Iris pigment epithelial cell (primary cell): ENCODE measurements at places on chromosomes 4 and X.

DNA sequence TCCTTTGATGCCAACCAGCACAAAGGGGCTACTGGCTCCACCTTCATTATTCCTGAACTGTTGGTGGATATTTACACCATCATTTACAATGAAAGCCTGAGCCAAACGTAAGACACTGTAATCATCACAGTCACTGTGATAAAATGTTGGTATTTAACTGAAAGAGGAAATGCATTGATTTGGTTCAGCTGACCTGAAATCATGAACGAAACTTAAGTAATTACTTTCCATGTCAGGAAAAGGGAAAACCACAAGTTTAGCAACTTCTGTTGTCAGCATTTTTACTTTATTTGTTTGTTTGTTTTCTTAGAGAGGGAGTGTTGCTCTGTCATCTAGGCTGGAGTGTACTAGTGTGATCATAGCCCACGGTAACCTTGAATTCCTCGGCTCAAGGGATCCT, 247.8 kb upstream of the FAM47A start:
- DNase-seq, result no peak

DNA sequence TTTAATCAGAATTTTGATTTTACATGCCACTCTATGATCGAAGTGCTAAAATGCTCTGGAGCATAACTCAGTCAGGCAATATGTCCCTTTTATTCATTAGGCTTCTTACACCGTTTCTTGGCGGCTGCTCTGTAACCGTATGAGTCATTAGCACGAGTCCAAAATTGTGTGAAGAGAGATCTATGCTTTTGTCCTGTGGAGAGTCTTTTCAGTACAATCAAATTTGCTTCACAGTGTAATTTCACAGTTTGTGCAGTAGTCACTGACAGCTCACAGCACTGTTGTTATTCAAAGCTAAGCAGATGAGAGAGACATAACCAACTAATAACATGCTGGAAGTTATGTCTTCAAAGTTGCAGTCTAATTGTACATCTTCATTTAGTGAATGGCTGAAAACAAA, 167.8 kb downstream of the PCDH10 start:
- peak; percentile 0 for DNase-seq

- no peak for DNase-seq
These were observed 29.0 kb upstream of the PSAPL1 start for GRCh38 chr4:7463566-7464258.

- DNase-seq, result no peak
These were observed 48.9 kb upstream of the SPIN3 start for GRCh38 chrX:57044245-57044644.

DNA sequence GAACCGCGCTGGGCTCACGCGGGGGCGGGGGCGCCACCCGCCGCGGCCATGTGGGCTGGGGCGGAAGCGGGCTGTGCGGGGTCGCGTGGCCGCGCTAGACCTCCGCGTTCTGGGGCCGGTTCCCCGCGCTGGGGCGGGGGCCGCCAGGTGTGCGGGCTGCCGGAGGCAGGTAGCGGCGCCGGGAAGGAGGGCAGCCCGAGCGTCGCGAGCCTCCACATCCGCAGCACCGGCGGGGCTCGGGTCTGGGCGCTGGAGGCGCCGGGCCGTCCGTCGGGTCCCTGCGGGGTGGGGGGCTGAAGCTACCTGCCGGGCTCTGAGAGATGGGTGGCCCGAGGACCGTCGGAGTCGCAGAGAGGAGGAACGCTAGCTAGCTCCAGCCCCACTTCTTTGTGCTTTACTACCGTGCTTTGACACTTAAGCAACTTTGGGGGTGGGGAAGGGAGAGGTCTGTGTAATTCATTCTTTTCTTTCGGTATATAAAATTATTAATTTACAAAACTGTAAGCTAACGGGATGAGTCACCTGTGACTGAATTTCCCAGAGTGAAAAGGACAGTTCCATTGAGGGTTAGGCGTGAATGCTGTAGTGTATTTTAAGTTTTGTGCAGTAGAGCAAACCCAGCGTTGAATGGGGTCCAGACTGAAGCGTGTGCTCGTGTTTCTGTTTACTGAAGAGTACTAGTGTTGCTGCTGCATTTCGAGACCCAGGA, 689 bp downstream of the METAP1 start:
- peak; percentile 61 for DNase-seq

DNA sequence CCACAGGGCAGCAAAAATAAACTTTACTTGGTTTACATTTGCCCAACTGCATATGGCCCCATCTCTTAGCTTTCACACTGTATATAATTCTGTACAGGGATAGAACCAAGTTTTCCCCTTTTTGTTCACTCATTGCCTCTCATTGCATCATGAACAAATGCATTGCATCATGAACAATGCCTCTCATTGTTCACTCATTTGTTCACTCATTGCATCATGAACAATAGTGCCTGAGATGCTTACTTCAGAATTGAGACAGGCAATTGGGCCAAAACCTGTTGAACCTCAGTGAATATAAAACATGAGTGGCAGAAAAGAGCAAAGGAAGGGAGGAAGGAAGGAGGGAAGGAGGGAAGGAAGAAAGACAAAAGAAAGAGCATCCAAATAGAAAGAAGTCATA, 98.2 kb downstream of the SOWAHB start:
- DNase-seq, result no peak

- no peak for DNase-seq
These were observed 7.3 kb downstream of the MAEA start for GRCh38 chr4:1297023-1297395.

DNA sequence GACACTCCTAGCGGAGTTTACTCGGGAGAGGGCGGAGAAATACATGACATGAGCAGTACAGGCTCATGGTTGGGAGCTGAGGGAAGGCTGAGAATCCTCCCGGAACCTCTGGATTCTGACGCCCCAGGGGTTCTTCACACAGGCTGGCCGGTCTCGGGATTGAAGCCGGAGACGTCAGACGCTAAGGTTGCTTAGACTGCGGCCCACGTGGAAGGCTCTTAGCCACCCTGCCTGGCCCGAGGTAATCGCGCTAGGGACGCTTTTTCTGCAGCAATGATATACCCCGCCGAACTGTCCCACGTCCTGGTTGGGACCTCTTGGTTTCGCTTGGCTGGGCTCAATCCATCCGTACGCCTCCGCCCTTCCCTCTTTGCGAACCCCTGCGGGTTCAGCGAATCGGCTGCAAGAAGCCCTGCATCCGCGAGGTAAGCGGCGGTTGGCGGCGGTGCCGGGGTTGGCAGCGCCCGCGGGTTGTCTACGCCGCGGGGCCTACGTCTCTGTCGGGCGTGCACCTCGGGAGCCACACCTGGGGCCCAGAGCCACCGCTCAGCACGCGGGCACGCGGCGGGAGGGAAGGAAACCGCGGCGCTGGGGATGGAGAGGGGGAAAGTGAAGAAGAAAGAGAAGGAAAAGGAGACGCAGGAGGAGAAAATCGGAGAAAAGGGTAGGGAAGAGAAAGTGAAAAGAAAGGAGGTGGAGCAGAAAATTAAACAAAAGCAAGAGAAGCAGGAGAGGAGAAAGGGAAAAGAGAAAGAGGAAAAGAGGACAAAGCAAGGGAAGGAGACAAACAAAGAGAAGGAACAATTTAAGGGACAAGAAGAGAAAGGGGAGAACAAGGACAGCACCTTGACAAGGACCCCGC, at the start of gene ARL9:
ARL9 (plus strand) TSS at position 523 of the 862 bp plus-strand sequence; CDS start at position 595, 72 bp downstream.
- peak; percentile 73 for DNase-seq

DNA sequence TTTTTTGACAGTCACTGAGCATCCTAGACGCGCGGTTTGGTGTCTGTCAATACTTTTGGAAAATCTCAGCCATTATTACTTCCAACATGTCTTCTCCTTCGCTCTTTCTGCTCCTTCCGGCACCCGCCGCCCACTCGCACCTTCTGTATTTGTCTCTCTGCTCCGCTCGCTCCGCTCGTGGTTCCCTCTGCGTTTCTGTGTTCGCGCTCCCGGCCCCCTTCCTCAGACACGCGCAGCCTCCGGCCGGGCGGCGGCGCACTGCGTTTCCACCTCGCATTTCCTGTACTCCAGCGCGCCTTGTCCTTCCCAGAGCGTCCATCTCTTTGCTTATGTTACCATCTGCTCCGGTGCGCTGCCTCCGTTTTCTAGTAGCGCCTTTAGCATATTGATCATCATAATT, 21.1 kb downstream of the PDE6B start:
- no peak for DNase-seq

DNA sequence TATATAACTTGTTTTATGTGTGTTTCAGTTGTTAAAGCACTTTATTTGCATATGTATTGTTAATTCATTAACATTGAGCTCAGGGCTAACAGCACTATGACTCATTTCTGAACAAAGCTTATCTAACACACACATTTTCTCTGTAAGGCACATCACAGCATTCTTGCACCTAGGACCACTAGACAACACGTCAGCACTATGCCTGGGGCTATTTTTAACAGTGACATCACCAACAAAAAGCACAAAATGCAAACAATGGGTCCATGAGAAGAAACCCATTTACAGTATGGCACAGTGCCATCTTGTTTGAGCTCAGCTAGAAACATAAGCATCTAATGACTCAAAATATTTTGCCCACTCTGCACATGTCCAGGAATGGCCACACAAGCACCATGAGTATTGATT, 124.4 kb downstream of the RELL1 start:
- peak; percentile 46 for DNase-seq

- no peak for DNase-seq
These were observed 327.3 kb upstream of the ATOH1 start for GRCh38 chr4:93501244-93501643.

GRCh38 chrX:19857131-19857530, 30.3 kb downstream of the SH3KBP1 start:
- DNase-seq, result no peak

GRCh38 chr4:165175879-165176278, 31.5 kb upstream of the KLHL2 start:
- DNase-seq, result no peak

GRCh38 chr4:93317057-93317456, 511.5 kb upstream of the ATOH1 start:
- no peak for DNase-seq

- DNase-seq, result peak; percentile 76
These were observed 247.6 kb upstream of the RPS6KA3 start for GRCh38 chrX:20514358-20514757.
